ENCODE measurements at places on chromosomes 12 and 14.

- DNase-seq, result no peak
Measured at GRCh38 chr12:55720894-55721444, 776 bp downstream of the RDH5 start.

DNA sequence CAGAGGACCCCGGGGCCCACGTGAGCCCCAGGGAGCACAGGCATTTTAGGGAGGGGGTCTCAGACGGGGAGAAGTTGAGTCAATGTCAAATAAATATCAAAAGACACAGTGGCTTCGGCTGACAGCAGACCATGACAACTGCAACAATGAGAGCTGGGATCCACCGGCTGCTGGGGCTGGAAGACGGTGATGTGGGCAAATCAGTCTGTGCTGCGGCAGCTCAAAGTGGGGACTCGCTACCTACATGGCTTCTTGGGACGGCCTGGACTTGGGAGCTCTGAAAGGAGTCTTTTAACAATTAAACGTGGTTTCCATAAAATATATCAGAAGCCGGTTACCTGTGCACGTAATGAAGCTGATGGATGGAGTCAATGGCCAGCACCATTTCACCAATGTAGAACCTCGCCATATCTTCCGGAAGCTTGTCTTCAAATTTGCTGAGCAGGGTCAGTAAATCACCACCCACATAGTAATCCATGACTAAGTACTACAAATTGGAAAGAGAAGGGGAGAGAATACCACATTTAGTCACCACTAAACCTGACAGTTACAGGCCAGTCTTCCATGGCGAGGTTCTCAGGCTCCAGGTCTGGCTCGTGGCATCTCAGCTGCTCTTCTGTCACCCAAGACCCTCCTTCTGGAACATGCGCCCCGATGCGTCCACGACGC is 58.0 kb downstream of the CDC42BPB start:
- no peak for DNase-seq

- DNase-seq, result no peak
Measured at GRCh38 chr12:61991661-61992060, 268.5 kb upstream of the USP15 start.

- DNase-seq, result no peak
Measured at GRCh38 chr12:28585146-28585545, 394.9 kb downstream of the CCDC91 start.

DNA sequence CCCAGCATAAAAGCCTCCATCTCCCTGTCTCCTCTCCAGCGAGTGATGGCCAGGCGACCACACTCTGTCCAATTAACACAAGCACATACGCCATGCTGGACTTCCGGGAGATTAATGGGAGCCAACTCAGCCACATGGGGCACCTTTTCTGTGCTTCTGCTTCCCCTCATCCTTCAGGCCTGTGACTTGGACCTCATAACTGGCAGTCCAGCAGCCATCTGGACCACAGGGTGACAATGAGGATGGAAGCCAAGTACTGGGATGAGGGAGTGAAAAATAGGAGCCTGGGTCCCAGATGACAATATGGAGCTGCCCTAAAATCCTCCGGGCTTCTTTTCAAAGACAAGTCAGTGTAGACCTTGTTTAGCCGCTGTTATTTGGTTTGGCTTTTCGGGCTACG is 12.8 kb downstream of the MAP3K9 start:
- DNase-seq, result no peak

- no peak for DNase-seq
Measured at GRCh38 chr14:67515386-67516079, 17.6 kb upstream of the PLEKHH1 start.

DNA sequence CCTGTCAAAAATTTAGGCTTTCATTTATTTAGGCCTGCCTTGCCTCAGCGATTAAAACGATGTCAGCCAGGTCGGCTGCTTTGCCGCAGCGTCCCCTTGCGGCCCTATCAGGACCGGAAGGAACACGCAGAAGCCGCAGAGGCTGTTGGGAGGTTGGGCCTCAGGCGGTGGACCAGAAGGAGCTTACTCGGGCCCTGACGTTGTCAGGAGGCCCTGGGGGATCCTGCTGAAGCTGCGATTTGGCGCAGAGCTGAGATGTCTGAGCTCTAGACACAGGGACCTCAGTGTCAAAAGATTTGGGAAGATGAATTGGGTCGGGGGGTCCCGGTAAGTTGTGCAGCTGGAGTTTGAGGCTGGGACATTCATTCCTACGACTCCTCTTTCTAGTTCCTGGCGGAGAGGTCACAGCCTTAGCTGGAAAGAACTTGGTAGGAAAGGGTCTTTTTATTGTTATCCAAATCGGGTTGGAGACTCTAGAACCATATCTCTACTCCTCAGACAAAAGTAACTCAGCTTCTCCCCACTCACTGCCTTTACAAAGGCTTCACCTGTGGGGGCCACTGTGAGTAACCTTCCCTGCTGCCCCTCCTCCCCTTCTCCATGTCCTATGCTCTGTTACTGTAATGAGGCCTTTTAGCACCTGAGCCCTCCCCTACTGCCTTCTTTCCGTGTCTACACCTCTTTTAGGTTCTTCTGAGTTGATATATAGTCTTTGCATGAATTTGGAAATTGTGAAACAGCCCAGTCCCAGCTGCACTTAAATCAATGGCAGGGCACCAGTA is 6.6 kb upstream of the ABCD2 start:
- DNase-seq, result no peak

DNA sequence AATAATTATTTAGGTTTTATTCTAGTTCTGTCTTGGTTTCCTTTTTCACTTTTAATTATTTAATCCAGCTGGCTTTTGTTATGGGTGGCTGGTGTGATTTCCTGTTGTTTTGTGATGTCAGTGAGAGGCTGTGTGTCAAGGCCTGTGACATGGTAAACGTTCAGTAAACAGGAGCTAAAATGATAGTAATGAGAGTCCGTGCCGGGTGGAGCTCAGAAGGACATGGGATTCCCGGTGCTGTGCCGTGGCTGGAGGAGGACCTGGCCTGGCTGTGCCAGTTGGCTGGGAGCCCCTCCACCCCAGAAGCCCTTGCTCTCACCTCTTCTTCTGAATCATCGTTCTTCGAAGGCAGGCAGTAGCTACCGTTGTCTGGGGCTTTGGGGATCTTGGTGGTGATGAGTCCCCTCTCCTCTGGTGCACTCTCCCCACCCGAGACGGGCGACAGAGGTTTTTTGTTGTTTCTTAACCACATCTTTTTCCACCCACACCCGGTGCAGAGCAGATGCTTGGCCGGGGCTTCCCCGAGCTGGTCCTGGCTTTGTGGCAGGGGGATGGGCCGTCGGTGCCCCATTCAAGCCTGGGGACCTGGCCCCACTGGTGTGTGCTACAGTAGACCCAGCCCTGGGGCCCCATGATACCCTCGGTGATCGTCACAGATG is 29.1 kb downstream of the SH2B3 start:
- peak; percentile 59 for DNase-seq

- DNase-seq, result no peak
Measured at GRCh38 chr12:6553051-6553868, 2.6 kb downstream of the IFFO1 start.

DNA sequence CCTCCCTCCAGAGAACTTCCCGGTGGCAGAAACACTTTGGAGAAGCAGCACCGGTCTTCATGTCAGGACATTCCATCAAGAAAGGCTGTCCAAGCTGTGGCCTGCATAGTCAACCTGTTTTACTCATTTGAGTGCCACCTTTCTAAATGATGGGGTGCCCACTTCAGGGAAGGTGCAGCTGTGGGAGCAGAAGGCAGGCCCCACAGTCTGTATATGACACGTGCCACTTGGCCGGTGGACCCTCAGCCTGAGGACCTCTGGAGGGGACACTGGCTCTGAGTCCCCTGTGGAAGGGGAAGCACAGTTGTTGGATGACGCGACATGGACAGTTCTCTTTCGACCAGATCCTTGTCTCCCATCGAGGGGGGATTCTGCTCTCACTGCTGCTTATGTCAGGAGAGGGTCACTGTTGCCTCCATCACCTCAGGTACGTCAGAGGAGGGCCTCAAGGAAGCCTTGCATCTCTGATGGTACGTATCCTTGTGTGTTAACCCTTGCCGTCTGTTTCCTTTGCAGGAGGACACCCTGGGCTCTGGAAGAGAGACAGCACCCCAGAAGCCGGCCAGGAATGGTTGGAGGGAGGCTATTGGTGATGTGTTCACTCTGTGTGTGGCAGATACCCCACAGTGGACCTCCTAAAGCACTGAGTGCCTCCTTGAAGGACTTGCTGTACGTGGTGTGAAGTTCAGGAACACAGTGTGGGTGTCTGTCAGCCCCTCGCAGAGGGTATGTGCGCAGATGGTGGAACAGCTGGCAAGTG is 132.1 kb upstream of the RTL1 start:
- DNase-seq, result no peak

GRCh38 chr14:106822905-106823304 is 1296.5 kb downstream of the TMEM121 start:
- DNase-seq, result no peak

- DNase-seq, result no peak
Measured at GRCh38 chr12:28189784-28190320, 404 bp upstream of the CCDC91 start.

DNA sequence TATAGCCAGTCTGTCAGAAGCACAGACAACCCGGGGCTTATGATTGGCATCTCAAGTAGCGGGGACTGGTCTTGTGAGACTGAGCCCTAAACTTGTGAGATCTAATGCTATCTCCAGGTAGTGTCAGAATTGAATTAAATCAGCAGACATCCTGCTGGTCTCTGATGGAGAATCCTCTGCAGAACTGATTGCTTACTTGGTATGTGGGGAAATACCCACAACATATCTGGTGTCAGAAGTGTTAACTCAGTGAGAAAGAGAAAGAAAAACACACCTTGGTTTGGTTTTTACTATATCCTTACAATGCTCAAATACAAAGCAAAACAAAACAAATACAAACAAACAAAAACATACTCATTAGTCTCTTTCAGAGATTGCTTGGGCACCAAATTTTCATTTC is 10.0 kb downstream of the SEL1L start:
- DNase-seq, result no peak

DNA sequence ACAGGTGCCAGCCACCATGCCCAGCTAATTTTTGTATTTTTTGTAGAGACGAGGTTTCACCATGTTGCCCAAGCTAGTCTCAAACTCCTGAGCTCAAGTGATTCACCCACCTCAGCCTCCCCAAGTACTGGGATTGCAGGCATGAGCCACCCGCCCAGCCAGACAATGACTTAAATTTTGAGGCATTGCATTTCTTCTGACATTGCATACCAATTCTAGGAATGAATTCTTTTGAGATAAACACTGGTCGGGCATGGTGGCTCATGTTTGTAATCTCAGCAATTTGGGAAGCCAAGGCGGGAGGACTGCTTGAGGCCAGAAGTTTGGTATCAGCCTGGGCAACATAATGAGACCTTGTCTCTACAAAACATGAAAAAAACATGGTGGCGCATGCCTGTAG is 2.5 kb upstream of the CELA1 start:
- no peak for DNase-seq

- DNase-seq, result no peak
Measured at GRCh38 chr12:49502590-49502989, 36.2 kb upstream of the KCNH3 start.

DNA sequence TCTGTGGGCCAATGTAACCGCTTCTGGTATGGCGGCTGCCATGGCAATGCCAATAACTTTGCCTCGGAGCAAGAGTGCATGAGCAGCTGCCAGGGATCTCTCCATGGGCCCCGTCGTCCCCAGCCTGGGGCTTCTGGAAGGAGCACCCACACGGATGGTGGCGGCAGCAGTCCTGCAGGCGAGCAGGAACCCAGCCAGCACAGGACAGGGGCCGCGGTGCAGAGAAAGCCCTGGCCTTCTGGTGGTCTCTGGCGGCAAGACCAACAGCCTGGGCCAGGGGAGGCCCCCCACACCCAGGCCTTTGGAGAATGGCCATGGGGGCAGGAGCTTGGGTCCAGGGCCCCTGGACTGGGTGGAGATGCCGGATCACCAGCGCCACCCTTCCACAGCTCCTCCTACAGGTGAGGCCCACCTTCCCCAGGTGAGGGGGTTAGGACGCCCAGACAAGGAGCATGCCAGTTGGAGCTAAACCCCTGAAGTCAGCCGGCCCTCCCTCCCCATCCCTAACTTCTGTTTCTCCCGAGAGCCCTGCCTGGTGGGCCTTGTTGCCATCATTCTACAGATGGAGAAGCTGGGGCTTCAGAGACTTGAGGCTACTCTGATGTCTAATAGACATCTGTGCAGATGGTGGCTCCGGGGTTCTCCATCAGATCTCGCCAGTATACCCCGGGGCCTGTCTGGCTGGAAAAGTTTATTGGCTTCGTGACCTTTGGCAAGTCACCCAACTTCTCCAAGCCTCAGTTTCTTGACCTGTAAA is 25.3 kb downstream of the PAPLN start:
- no peak for DNase-seq

DNA sequence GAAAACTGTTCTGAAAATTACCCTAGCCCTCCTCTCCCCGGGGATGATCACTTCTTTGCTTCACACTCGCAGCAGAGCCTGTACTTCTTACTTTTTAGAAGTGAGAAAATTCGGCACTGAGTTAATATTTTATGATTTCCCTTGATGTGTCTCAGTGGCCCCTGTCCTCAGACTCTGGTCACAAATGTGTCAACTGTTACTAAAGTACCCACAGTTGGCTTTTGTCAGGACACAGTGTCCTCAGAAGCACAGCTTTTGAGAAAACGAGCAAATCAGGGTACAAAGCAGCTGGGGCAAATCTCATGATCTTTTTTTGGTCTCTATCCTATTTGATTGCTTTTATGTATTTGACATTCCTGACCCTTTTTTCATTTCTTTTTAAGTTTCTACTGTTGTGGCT is 142.5 kb downstream of the SYNE2 start:
- no peak for DNase-seq

DNA sequence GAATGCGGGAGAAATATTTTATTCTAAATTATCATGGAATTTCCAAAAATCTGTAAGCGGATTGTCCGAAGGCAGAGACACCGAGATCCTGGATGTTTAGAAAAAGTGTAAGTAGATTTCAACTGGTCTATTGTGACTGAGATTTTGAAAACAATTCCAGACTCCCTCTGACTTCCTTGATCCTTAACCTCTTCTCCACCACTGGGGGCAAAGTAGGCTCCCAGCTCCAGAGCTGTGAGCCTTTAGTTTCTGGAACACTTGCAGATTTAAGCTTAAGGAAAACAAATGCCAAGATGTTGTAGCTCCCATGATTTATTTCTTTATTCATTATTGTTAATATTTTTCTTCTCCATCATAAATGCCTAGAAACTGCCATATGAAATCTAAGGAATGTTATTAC is 1320.5 kb upstream of the SEL1L start:
- DNase-seq, result no peak

DNA sequence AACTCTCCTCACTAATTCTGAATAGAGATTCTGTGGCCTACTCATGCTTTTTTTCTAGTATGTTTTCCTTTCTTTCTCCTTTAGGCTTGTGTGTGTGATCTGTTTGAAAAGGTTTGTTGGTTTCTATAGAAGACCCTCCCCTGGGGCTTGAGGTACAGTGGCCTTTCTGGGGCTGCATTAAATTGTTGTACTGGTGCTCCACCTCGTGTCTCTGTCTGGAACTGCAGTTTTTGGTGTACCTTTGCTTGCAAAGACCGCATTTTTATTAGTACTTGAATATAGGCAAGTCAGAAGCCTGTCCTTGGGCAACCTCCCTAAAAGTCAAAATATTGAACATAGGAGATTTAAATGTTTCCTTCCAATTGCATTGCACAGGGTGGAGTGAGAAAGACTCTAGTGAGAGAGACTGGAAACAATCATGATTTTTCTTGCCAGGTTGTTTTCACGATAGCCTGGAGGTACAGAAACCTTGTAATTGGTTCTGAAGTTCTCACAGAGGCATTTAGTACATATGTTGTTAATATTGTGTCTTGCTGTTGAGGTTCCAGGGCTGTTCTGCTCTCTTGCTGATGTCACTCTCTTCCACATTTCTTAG is 39.0 kb downstream of the SLCO1B1 start:
- DNase-seq, result peak; percentile 55
